ENCODE measurements at places on chromosomes 1 and 21.
A peak's percentile ranks its signal among the peaks of the same experiment; 100 is the strongest.

- DNase-seq, result no peak
Observed at GRCh38 chr1:111204983-111205713, 4.7 kb upstream of the DENND2D start.

DNA sequence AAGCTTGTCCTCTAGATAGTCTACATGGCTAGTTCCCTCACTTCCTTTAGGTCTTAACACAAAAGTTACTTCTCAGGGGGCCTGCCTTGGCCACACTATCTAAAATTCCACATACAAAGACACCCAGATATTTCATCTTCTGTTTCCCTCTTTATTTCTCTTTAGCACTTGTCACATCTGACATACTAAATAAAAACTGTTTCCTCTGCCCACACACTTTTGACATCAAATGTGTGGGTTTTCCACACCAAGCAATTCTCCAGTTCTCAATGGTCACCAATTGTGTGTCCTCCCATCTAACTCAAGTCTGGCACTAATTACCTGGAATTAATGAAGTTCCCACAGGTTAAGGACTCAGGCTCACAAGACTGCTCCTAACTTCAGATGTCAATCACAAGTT is 25.5 kb upstream of the CFAP126 start:
- DNase-seq, result no peak

GRCh38 chr1:16090076-16090826 is 16.8 kb upstream of the FAM131C start:
- no peak for DNase-seq

- DNase-seq, result no peak
Observed at GRCh38 chr1:107479865-107480350, 339.1 kb downstream of the NTNG1 start.

GRCh38 chr1:193211539-193211938 is 25.1 kb upstream of the B3GALT2 start:
- no peak for DNase-seq

DNA sequence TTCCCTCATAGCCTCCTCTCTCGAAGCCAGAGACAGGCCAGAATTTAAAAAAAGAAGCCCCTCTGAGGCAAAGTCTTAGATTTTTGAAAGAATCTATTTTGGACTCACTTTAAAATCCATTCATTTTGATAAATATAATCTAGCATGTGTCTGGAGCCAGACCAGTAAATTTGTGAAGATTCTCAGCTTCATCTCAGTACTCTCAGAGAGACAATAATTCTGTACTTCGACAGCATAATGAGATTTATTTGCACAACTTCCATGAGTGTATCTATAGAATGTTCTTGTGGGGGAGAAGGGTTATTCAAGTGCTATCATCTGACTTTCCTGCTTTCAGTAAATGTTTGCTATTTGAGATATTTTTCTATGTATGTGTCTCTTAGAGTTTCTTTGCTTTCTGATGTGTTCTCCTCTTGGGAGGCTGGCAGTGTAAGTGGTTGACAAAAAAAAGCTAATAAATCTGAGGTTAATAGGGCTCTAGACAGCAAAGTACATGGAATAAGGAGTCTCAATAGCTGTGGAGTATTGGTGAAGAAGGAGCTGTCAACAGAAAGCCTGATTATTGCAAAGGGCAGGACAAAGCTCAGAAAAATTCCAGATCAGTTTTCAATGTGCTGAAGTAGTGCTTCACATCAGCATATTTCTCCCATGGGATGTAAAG is 223.0 kb downstream of the PTBP2 start:
- DNase-seq, result no peak

DNA sequence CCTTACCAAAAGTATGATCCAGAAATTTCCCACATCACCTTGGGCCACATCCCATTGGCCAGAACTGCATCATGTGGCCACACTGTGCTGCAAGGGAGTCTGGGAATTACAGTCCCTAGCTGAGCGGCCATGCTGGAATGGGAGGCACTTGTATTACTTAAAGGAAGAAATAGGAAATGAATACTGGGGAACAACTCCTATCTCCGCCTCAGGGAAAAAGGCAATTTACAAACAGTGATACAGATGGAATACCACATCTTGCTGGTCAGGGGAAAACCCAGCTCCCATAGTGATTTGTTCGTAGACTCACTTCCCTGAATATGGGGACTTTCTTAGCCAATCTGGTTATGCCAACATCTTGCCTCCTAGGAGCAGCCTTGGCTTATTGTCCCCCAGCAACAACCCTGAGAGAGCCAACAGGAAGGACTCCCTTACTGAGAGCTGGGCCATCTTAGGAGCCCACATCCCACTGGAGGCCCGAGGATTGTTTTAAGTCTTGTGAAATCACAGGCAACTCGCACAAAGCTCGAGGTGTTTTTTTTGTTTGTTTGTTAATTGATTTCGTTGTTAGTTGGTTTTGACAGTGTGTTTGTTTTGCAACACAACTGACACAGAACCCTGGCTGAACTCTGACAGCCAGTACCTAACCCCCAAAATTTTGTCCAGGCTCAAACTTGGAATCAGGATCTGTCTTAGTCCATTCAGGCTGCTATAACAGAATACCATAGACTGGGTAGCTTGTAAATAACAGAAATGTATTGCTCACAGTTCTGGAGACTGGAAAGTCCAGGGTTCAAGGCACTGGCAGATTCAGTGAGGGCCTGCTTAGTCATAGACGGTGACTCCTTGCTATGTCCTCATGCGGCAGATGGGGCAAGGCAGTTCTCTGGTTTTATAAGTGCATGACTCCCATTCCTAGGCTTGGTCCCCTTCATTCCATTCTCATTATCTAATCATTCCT is 14.9 kb downstream of the CDA start:
- no peak for DNase-seq

GRCh38 chr1:207298636-207299398 is 22.7 kb upstream of the CD55 start:
- no peak for DNase-seq

- peak; percentile 13 for DNase-seq
Observed at GRCh38 chr1:173122958-173123852, 72.5 kb upstream of the TNFSF18 start.

- no peak for DNase-seq
Observed at GRCh38 chr21:46039891-46040660, 57.8 kb upstream of the COL6A2 start.
